ENCODE measurements at places on chromosomes 6 and 20.

GRCh38 chr20:1376007-1376406 is 16.8 kb downstream of the FKBP1A start:
- DNase-seq, result no peak

DNA sequence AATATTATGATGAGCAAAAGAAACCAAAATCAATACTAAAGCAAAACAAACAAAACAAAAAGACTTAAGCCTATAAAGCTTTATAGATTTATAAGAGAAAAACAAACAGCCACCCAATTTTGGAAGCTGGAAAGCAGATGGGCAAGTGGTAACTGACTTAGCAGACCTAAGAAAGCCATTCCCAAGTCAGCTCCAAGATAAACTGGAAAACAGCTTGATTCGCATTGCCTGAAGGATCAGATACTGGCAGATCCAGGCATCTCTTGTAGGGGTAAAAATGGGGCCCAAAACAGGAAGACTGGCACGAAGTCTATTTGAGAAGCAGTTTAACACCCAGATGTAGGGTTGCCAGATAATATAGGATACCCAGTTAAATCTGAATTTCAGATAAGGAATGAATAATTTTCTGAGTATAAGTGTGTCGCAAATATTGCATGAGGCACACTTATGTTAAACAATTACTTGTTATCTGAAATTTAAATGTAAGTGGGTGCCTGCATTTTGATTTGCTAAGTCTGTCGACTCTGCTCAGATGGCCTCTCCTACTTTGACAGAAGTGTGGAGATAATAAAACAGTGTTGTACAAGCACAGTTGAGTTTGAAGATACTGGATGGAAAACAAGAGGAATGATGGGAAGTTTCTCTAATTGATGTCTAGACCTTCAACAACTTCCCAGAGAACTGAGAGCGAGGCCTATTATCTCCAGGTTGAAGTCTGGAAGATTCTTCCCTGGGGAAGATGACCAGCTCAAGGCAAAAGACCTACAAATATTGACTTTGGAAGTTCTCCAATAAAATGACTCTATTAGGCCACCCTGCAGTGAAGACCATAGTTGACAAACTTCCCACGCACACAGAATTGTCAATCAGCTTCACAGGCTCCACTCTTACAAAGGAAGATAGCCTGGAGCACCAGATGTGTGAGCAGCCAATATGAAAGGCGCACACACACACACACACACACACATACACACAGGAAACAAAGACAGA is 113.4 kb downstream of the FAM50B start:
- no peak for DNase-seq

DNA sequence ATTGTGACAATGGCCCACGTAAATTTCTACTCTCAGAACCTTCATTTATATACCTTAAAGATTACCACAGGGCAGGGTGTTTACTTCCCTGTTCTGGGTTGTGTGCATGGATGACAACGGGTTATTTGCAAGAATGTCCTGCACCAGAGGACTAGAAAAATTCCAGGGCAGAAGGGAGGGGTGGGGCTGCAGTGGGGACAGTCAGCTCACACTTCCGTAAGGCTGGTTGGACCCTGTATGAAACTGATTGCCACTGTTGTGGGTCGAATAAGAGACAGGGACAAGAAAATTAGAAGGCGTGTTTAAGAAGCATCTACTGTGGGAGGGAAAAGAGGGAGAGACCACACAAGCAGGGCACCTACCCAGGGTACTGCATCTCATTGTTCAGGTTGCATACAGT is 96.5 kb downstream of the SNAP25 start:
- DNase-seq, result no peak

DNA sequence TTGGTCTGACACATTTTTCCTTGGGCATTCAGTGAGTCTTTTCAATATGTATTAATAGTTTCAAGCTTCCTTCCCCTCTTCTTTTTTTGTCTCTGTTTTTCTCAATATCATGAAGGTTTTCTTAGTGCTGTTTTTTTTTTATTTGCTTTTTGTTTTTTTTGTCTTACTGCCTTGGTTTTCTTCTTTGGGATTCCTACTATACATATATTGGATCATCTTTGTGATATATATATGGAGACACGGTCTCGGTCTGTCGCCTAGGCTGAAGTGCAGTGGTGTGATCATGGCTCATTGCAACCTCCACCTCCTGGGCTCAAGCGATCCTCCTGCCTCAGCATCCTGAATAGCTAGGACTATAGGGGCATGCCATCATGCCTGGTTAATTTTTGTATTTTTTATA is 43.8 kb downstream of the NCOA3 start:
- no peak for DNase-seq

- no peak for DNase-seq
Measured at GRCh38 chr6:30893666-30894065, 9.3 kb downstream of the DDR1 start.

DNA sequence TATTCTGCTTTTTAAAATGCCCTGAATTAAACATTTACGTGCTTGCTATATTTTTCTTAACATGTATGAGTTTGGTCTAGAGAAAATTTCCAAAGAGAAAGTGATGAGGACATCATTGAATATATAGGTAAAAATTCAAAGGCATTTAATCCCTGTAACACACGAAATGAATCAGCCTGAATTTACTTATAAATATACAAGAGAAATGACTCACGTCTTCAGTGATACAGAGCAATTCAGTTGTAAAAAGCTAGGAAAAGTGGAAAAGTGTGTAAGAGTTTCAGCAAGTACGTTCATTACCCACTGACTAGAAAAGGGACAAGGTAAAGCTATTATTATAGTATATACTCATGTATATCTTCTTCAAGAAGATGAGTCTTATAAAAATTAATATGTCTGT is 124.8 kb downstream of the HIVEP1 start:
- no peak for DNase-seq

GRCh38 chr20:13493143-13493542 is 145.6 kb downstream of the TASP1 start:
- DNase-seq, result no peak
